PC-3 (cell line): ENCODE measurements at places on chromosomes 5 and 9.

DNA sequence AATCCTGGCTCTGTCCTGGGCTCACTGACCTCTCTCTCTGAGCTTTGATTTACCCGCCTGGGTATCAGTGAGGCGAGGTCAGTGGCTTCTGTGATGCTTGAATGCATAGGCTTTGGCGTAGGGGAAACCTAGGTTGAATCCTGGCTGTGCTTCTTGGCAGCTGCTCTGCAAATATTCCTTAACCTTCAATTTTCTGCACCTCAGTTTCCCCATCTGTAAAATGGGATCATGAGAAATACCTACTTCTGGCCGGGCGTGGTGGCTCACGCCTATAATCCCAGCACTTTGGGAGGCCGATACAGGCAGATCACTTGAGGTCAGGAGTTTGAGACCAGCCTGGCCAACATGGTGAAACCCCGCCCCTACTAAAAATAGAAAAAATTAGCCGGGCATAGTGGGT, 7.2 kb downstream of the FGF18 start:
- DNase-seq: no peak

- peak; percentile 23 for DNase-seq
Observed at GRCh38 chr5:132759114-132760048, 12.2 kb downstream of the CCNI2 start.

- peak; percentile 16 for DNase-seq
Observed at GRCh38 chr9:16398691-16399090, 471.8 kb downstream of the BNC2 start.

DNA sequence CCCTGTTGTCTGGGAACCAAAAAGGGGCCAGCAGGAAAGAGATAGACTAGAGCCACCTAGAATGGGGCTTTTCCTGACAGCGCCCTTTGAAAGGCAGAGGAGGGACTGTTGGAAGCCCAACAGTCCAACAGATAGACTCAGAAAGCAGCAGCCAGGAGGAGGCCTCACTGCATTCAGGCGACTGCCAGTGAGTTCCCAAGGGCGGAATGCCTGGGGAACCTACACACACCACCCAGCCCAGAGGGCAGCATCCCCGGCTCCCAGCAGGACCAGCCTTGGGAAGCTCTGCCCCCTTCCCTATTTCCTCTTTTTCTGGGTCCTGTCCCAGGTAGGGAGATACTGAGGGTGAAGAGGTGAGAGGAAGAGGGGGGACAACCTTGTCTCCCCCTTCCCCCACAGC, 192.4 kb upstream of the KLF4 start:
- no peak for DNase-seq

DNA sequence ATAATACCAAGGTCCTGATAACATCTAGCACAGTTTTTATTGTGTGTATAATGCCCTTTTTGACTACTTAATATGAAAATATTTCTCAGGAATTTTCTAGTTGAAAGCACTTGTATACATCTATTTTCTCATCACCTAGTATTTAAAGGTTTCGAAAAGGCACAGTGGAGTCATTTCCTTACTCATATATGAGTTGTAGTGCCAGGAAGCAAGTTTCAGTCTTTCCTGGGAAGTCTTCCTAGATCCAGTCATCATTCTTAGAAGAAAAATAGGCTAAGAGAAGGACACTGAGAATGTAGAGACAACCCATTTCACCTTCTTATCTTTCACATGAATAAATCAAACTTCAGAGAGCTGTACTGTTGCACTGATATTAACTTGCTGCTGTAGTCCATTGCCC, 70.2 kb downstream of the SLC25A46 start:
- peak; percentile 7 for DNase-seq

DNA sequence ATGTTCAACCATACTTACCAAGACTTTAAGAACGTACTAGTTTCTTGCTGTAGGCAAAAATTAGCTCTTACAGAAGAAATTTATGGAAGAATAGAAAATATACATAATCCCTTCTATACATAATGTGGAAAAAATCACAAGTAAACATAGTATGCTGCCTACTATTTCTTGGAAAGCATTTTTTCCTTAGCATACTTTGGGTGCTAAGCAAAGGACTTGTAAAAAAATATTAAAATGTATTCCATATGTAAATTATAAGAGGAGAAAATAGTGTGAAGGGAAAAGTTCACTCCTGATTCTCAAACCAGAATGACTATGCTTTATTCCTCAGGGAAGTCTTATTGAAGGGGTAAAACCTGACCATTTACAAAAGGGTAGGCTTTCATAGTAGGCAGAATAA, 243.8 kb upstream of the VLDLR start:
- DNase-seq: no peak

- DNase-seq: no peak
Observed at GRCh38 chr5:155783246-155783645, 543.7 kb upstream of the SGCD start.

- no peak for DNase-seq
Observed at GRCh38 chr5:61321669-61322068, 10.4 kb upstream of the ZSWIM6 start.

- peak; percentile 36 for DNase-seq
Observed at GRCh38 chr5:121630402-121630801, 221.3 kb upstream of the FTMT start.
